ENCODE measurements at places on chromosomes 11 and 22.

DNA sequence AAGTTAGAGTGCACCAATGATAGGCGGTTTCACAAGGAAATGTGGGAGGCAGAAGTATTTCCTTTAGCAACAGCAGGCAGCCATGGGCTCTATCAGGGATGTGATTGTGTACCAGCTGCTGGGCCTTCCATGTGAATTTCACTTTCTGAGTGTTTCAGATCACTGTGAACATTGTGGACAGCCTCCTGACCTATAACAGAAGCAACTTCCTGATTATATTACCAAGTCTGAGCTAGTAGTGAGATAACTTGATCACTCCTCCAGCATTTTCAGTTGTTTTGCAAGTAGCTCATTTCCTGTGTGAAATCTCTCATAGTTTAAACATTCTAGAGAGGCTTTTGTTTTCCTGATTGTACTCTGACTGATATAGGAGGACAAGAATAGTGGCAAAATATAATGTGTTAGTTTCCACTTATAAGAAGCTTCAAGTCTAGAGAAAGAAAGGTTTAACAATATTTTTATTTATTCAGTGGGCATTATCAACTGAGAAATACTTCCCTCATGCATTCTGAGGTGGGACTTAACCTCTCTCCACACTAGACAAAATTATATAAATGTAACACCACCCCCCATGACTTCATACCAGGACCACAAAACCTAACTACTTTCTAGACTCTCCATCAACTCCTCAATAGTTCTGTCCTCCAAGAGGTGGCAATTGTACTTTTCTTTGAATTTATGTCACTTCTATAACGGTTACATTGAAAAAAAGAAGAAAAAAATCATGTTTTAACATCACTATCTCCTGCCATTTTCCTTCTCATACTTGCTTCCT is 184.2 kb upstream of the LUZP2 start:
- DNase-seq, result no peak

DNA sequence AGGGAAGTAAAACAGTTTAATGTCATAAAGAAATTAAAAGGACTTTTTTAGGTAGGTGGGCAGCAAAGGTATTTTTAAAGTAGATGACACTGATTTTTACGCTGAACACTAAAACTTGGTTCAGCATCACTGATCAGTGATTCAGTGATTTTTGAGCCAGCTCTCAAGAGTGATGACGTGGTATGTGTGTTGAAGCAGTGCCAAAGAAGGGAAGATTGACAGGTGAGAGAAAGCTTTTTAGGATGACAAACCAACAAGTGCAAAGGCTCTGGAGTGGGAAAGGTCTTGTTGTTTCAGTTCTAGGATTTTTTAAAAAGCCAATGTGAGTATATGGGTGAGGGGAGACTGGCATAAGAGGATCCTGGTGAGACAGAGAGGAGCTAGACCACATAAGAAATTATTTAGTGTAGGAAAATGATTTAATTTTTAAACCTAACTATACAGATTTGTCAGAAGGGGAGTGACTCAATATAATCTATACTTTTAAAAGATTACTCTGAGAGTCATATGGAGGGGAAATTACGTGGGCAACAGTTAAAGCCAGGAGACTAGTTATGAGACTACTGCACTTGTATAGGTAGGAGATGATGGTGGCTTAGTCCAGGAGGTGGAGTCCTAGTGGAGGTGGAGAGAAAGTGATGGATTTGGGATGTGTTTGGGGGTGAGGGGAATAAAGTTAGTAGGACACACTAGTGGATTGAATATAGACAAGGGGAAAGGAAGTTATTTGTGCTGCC is 17.6 kb upstream of the CALCB start:
- DNase-seq, result no peak

DNA sequence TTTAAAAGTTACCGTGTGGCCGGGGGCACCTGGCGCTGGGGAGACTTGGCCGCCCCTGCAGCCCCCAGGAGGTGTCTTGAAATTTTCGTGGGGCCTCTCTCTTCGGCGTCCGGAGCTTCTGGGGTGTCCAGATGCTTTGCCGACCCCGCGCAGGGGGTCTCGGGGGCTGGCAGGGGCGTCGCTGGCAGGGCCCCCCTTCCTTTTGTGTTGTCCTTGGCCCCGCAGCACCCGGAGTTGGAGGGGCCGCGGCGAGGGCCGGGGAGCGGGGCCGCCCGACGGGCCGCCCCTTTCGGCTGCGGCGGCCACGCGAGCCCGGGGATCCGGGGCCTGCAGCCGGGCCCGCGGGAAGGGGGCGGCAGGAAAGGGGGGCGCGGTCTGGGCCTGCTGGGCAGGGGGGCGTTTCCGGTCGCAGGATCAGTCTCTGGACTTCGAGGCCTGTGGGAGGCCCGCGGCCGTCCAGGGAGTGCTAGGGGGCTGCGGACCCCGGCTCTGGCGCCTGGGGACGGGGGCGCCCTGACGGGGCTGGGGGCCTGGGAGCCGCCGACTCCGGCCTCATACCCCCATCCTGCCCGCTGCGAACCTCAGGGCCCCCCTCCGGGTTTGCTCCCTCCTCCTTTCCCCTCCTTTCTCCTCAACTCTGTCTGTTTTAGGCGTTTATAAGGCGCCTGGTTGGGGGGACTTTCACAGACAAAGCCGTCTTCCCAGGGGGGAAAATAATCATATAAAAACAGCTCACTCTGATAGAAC is 869 bp downstream of the ZC3H7B start:
- DNase-seq, result peak; percentile 39

GRCh38 chr11:133339495-133340140 is 192.7 kb downstream of the OPCML start:
- DNase-seq, result no peak

GRCh38 chr11:134498326-134499139 is 86.5 kb upstream of the B3GAT1 start:
- no peak for DNase-seq

DNA sequence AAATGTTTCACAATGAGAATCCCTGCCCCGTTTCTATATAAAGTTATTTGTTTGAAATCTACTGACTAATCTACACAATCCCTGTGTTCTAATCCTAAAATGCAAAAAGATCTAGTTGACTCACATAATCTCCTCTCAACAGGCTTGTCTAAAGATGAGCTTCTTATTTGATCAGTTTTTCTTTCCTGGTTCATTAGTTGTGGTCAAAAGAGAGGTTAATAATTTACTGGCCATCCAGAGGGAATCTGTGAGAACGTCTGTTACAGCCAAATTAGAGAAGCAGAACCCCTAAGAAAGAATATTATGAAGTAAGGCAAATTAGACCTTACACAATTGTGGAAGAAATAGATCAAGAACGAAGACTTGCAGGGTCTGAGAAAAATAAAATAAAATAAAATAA is 173.7 kb upstream of the ANO3 start:
- DNase-seq, result no peak

GRCh38 chr11:2138068-2138430 is 1.1 kb downstream of the IGF2 start:
- DNase-seq, result no peak

DNA sequence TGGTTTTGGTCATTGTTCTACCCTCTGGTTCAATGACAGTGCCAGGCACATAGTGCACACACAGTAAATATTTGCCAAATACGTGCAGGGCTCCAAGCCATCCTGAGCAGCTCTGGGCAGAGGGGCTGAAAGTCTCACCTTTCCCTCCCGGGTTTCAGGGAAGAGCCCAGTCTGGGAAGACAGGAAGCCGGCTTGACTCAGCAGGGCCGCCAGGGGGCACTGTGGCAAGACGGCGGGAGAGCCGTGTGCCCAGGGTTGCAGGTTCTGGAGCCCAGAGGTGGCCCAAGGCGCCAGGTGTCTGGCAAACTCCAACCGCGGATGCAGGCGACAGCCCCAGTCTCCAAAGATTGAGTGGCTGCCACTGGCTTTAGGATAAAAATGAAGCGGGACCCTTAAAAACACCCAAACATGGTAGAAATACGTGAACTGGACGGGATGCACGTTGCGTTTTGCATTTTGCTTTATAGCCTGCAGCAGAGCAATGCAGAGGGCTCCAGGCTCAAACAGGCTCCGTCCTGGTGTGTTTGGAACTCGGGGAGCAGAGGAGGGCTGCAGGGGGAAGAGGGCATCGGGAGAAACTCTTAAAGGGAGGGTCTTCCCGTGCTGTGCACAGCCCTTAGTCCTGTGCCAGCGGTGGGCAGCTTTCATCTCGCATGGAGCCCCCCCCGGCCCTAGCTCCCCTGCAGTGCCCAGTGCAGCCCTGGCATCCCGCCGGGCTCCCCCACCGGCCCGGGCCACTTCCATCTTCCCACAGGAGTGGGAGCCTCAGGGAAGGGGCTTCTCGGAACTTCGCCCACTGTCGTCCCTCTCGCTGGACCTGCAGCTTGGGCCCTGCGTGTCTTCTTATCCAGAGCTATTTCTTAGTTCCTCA is 10.7 kb downstream of the KRTAP5-5 start:
- peak; percentile 67 for DNase-seq

- DNase-seq, result no peak
These were observed 21.0 kb downstream of the SLC22A12 start for GRCh38 chr11:64611869-64612646.

Data from GM10248 (cell line).